HCT116 (cell line): ENCODE measurements at places on chromosomes 1 and 21.

- DNase-seq: no peak
Measured at GRCh38 chr1:94602802-94603625, 61.5 kb upstream of the F3 start.

GRCh38 chr1:115538579-115538978 is 103.2 kb upstream of the VANGL1 start:
- no peak for DNase-seq

GRCh38 chr1:29948581-29948980 is 712.3 kb downstream of the PTPRU start:
- no peak for DNase-seq

GRCh38 chr1:226979115-226979516 is 39.0 kb downstream of the COQ8A start:
- no peak for DNase-seq

DNA sequence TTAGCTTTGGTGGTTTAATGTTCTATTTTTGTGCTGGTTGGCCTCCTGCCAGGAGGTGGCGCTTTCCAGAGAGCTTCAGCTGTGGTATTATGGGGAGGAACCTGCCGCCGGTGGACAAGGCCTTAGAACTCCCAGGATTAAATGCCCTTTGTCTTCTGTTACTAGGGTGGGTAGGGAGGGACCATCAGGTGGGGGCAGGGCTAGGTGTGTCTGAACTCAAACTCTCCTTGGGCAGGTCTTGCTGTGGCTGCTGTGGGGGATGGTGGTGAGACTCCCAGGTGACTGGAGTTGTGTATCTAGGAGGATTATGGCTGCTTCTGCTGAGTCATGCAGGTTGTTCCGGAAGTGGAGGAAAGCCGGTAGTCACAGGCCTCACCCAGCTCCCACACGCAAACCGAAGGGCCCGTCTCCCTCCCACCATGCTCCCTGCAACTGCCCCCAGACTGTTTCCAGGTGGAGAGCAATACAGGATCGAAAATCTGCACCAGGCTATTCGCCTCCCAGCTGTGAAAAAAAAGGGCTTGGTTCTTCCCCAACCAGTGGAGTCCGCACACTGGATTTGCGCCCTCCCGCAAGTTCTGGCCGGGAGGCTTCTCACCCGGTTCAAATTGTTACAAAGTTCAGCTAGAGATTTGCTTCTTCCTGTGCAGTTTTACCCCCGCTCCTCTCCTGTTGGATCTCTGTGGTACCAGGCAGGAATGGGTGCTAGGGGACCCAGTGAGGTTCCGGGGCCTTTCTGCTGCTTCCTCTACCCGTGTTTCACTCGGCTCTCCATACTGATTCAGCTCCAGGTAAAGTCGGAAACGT is 220.5 kb downstream of the CENPF start:
- no peak for DNase-seq

DNA sequence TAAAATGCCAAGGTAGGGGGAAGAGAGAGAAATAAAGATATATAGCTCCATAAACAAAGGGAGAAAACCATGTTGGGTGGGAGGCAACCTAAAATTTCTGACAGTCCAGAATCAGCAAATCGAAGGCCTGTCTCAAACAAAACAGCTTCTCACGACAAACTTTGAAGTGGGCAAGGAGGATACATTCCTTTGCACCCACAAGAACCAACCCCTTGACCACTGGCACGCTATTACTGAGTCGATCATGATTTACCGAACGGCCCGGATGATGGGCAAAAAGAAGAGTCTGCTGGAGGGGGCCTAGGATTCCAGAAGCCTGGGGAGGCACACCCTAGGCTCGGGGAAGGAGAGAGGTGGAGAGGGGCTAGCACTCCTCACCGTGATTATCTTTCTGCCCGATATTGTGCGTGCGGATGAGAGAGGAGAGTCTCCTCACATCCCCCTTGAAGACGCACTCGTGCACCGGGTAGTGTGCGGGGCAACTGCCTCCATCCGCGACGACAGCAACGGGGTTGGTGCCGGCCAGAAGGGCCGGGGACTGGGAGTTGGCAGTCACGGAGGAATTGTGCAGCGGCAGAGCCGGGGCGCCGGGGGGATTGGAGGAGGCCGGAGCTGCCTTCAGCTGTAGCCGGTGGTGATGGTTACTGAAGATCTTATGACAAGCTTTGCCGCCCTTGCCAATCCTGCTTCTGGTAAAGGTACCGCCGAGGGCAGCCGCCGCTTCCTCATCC is 756 bp downstream of the ANKRD13C start:
- no peak for DNase-seq

GRCh38 chr1:180581635-180582039 is 22.9 kb downstream of the OVAAL start:
- no peak for DNase-seq

- DNase-seq: no peak
Measured at GRCh38 chr1:103517380-103518047, 8.0 kb upstream of the RNPC3 start.

DNA sequence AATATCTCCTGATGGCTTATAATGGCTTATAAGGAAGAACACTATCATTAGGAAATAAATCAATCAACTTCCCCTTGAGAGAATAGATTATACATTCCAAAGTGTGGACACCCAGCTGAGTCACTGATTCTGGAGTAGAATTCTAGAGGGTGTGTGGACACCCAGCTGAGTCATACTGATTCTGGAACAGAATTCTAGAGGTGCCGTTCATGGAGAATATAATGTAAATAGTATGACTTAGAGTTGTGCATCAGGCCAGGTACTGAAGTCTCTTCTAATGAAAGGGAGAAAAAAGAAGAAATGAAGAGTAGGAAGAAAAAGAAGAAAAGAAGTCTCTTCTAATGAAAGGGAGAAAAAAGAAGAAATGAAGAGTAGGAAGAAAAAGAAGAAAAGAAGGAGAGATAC is 2.4 kb upstream of the USP33 start:
- DNase-seq: peak; percentile 65

- no peak for DNase-seq
Measured at GRCh38 chr1:210342986-210343780, 14.5 kb downstream of the HHAT start.

DNA sequence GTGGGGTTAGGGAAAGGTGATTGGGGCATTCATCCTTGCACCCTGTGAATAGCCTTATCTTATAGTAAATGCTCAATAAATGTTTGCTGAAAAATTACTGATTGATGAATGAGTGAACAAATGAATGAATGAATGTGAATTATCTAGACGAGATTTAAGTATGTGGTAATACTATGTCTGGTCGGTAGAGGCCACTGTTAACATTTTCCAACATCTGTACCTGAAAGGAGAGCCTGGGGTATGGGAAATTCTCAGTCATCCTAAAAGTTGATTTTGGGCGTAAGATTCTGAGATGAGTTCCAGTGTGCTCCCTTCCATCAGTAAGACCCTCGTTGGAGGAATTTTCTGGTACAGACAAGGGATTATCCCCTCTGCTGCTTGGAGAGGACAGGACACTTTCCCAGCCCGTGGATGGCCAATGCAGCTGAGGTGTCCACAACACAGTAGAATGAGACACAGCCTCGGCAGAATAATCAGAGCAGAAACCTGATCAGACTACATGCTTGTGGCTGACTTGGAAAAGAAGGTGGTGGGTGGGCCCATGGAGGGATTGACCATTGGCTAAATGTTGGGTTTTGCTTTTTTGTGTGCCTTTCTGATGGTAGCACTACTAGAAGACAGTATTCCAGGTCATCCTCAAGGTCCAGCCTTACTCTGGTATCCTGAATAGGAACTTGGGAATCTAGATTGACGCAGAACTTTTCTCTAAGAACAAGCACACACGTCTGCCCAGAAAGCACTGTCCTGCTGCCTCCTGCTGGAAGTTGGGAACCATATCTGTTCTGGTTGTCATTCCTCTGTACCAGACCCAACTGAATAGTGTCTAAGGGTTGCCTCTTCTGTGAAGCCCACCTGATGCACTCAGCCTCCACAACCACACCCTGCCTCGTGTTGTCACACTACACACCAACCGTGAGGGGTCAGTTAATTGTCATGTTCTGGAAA is 262.0 kb downstream of the TNR start:
- DNase-seq: no peak

GRCh38 chr1:167472752-167473521 is 45.4 kb downstream of the CD247 start:
- no peak for DNase-seq

DNA sequence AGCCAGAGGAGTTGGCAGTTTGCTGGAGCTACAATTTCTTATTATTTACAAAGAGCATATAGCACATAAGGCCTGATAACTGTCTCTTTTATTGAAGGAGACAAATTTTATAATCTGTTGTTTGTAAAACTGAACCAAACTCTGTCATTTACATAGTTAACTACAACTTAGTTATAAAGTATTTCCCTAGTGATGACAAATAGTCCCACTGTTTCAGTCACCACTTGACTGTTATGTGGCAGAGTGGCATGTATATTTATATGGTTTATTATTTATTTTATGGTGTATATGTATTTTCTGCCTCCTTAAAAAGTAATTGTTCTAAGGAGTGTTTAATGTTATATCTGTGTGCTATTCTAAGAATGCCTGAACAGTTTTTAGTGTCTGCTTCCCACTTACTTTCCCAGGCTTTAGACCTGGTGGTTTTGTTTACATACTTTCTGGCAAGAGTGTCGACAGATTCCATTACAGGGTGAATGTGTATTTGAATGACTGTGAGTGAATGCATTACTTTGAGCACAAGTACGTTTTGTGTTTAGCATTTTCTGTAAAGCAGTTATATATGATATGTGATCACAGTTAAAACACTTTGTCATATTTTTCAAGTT is 10.0 kb downstream of the TSEN15 start:
- DNase-seq: no peak

DNA sequence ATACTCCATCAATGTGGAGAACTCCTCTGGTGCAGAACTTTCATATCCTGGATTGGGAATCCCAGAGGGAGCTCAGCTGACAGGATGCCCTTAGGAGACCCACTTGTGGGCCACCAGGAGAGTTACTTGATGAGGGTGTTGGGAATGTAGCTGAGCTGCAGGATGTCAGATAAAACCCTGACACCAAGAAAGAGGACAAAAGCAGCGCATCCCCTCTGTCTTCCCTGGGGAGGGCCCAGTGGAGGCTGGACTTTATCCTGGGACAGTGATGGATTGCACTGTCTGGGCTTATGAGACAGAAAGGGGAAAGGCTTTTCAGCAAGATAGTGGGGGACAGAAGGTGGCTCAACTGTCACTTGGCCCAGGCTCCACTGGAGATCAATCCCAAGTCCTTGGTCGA is 88.1 kb upstream of the BCAR3 start:
- no peak for DNase-seq

DNA sequence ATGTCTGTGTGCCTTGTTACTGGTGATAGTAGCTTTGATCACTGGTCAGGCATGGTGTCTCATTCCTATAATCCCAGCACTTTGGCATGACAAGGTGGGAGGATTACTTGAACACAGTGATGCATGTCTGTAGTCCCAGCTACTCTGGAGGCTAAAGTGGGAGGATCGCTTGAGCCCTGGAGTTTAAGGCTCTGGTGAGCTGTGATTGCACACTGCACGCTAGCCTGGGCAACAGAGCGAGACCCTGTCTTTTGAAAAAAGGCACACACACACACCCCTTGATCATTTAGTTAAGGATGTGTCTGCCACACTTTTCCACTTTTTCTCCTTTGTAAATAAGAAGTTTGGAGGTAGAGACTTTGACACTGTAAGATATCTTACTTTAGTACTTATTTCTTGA is 15.1 kb downstream of the MIGA1 start:
- DNase-seq: no peak

DNA sequence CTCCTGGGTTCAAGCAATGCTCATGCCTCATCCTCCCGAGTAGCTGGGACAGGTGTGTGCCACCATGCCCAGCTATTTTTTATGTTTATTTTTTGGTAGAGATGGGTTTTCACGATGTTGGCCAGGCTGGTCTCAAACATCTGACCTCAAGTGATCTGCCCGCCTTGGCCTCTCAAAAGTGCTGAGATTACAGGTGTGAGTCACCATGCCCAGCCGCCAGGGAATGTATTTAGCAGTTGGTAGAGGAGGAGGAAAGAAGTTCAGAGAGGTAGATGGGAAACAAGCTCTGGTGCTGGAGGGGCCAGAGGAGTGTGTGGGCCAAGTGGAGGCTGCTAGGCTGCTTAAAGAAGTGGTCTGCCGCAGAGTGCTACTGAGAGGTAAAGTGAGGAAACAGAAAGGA is 6.0 kb downstream of the DOP1B start:
- DNase-seq: no peak

DNA sequence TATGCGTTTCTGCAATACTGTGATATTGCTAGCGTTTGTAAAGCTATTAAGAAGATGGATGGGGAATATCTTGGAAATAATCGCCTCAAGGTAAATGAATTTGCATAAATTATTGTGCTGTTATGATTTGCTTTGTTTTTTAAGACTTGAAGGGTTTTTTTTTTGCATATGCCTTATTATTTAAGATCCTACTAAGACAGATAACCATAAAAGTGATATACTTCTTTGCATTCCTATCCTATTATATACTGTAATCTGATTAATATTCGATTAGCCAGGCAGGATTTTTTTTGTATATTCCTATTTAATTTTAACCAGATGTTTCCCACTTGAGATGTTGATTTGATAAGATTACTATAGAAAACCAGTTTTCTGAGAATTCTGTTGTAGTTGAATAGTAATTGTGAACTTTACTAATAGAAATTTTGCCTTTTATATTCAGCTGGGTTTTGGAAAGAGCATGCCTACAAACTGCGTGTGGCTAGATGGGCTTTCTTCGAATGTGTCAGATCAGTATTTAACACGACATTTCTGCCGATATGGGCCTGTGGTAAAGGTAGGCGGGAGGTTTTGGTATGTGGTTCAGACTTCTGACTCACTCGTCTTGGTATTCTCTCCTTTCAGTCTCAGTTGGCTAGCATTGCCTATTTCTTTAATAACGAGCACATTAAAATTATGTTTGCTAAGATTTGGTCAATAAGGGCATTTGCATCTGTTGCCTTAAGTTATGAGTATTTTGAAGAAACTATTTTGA is 56.8 kb downstream of the ZBTB17 start:
- DNase-seq: no peak

- DNase-seq: no peak
Measured at GRCh38 chr1:117615474-117615873, 9.6 kb downstream of the TENT5C start.

DNA sequence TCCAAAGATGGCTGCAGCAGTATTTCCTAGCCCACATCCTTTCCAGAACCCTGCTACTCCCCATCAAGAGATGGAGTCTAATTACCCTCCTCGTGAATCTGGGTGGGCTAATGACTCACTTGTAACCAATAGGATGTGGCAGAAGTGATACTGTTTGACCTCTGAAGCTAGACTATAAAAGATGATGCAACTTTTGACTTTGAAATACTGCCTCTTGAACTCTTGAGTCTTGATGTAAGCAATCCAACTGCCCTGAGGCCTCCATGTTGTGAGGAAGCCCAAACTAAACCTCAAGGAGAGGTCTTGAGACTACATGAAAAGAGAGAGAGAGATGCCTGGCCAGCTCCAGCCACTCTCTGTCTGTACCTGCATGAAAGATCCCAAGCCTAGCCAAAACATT is 29.5 kb downstream of the LMO4 start:
- no peak for DNase-seq

- no peak for DNase-seq
Measured at GRCh38 chr1:92901699-92902405, 59.4 kb downstream of the DIPK1A start.

DNA sequence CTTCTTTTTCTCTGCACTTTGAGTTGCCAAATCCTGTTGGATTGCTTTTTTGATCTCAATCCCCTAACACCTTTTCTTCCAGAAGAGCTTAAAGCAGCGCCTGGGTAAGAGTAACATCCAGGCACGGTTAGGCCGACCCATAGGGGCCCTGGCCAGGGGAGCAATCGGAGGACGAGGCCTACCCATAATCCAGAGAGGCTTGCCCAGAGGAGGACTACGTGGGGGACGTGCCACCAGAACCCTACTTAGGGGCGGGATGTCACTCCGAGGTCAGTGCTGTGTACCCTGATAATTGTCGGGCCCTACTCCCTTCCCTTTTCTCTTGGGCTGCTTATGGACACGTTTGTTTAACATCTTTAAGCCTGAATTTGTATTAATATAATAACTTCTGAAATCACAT is 8.3 kb downstream of the CHTOP start:
- no peak for DNase-seq
